ENCODE measurements at places on chromosomes 1 and 21.

- DNase-seq: no peak
Observed at GRCh38 chr1:19163261-19163660, 46.8 kb downstream of the UBR4 start.

GRCh38 chr1:8302081-8302956 is 15.6 kb upstream of the SLC45A1 start:
- no peak for DNase-seq

DNA sequence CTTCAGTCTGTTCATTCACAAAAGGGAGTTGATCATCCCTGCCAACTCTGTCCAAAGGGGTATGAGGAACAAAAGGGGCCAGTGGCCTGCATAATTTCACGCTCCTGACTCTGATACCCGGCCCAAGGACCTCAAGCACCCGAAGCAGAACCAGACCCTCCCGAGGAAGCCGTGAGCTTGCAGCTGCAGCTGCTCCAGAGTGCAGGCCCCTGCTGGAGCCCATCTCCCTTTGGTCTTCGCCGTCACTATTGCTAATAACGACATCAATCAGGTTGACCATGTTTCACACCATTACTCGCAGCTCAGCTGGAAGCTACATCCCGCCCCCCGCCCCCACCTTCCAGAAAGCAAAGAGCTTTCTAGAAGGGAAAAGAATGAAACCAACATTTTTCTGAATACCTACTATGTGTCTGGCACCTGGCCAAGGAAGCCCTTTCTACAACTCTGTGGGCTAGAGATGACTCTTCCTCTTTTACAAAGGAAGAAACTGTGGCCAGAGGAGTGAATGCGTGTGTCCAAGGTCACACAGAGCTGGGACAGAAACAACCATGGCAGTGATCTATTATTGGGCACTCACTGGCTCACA is 5.5 kb downstream of the NKAIN1 start:
- DNase-seq: no peak

- DNase-seq: no peak
Observed at GRCh38 chr1:53343831-53344668, 16.2 kb upstream of the LRP8 start.

GRCh38 chr1:11674488-11674887 is 6.5 kb downstream of the MAD2L2 start:
- DNase-seq: no peak

DNA sequence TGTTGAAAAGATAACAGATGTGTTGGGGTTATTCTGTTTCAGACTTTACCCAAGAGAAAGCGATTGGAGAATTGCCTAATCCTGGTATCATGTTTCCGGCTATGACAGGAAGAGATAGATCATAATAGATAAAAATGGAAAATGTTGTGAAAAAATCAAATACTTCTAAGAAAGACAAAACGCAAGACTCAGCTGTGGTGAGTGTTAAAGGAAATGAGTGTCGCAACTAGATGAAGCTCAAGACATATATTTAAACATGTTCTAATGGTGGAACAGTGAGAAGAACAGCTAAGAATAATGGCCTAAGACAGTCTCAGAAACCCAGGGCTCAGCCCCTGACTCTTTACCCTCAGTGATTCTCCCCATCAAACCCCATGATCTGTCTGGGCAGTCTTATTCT is 426.7 kb upstream of the RUNX1 start:
- no peak for DNase-seq

- no peak for DNase-seq
Observed at GRCh38 chr1:113088972-113089371, 16.0 kb downstream of the LRIG2 start.

Data from stimulated activated CD4-positive, alpha-beta T cell treated with anti-CD3 and anti-CD28 coated beads, Interleukin-4, amount 100 ng/mL, for 48 hours (primary cell).